ENCODE measurements at places on chromosomes 7 and 10.

DNA sequence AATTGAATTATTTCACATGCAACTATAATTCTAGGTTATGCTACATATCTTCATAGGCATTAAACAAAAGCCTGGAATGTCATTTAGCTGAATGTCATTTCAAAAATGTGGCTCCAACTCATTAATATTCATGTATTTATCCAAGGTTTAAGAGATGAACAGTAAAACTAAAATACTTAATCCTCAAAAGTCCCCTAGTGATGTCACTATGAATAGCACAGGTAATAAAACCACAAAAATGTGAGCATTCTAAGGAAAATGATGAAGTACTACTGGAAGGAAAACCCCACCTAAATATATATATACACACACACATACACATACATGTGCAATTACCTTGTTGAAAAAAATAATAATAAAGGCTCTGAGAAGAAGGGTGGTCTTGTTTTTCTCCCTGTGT is 154.4 kb upstream of the ASAH2 start:
- no peak for DNase-seq

DNA sequence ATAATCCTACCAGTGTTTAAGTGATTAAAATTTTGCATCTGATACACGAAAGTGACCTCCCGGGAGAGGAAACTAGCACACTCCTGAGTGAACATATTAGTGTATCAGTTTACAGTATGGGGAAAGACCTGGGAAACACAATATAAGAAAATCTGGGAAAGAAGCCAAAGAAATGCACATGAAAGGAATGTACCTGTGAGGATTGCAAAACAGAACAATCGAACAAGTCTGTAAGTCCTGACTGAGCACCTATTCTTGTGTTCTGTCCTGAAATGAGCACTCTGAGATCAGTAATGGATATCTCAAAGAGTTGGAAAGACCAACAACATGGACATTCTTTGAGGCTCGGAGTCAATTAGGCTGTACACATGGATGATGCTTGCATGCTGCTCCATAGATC is 554.7 kb downstream of the SORCS3 start:
- no peak for DNase-seq

- no peak for DNase-seq
These were observed 98.3 kb downstream of the TRRAP start for GRCh38 chr7:98976396-98977185.

GRCh38 chr7:45384499-45384898 is 189.7 kb upstream of the ADCY1 start:
- peak; percentile 43 for DNase-seq

DNA sequence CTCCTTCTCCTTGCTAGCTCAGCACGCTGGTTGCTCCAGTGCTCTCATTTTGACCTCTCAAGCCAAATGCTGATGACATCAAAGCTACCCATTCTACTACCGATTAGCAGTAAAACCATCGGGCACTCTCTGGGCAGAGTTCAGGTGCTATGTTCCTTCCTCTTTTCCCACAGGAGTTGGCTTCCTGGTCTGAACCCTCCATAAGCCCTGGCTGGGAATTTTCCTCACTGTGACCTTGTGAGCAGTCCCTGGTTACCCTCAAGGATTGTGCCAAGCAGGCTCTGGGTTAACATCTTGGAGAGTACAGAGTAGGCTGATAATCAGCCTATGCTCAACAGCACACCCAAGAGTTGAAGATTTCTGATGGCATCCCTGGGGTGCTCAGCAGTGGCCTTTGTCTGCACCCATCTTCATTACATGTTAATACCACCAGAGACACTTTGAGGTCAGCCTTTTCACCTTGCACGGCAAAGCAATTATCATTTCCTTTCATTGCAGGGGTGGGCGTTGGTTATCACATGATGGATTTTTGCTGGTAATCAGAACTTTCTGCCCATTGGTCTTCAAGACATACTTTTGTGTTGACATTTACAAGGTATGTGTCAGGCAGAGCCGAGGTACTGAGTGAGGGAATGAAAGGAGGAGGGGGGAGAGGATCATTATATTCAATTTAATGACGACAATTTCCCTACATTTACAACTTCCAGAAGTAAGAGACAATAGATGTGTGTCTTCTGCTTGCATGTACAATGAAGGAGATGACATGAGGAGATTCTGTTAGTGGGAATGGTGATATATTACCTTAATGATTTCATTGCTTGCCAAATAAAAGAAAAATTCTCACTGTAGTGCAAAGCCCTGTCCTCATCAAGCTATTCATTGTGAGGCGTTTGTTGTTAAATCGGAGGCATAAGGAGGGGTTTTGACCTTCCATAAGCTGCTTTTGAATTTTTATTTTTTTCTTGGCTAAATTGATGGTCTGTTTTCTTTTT is 452.0 kb downstream of the LRMDA start:
- DNase-seq, result no peak

DNA sequence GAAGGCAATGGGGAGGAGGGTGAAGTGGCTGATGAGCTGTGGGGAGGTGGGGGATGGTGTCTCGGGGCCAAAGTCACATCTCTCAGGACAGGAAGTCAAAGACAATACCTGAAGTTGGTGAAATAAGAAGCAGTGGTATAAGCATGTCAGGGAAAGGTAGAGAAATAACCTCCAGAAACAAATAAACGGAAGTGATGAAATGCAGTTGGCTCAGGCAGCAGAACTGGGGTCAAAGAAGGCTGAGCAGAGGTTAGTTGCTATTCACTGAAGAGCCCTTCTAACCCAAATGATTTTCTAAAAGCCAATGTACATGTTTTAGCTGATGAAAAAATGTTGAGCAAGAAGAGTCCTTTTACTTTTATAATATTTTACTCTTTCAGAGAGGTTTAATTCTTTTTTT is 78.6 kb upstream of the ADRB1 start:
- no peak for DNase-seq

DNA sequence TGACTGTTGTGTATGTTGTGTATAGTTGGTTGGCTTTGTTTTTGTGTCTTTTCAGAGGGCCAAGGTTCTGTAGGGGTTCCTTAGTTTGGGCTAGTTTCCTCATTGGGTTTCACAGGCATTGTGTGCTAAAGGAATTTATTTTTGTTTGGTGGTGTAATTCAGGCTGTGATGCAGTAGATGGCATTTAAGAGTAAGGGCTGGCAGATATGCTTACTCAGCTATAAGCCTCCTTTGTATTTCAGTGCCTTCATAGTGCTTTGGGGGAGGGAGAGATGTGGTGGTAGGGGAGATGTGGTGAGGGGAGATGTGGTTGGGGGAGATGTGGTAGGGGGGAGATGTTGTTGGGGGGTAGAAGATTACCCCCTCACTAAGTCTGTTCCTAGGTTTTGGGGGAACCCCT is 91.7 kb downstream of the SLC25A40 start:
- peak; percentile 29 for DNase-seq

DNA sequence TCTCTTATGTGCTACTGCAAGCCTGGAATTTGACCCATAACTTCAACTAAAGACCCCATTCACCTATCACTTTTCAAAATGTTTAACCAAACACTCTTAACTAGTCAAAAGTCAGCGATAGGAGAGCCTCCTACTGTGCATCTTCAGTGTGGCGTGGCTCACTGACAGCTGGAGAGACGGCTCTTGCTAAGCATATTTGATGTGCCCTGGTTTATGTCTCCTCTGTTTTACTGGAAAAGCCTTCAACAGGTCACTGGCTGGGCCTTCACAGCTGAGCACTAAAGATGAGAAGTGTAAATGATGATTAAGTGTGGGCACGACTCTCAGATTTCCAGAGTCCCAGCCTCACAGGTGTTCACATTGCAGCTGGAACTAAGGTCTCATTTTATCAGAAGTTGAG is 472.1 kb downstream of the SEMA3D start:
- no peak for DNase-seq

DNA sequence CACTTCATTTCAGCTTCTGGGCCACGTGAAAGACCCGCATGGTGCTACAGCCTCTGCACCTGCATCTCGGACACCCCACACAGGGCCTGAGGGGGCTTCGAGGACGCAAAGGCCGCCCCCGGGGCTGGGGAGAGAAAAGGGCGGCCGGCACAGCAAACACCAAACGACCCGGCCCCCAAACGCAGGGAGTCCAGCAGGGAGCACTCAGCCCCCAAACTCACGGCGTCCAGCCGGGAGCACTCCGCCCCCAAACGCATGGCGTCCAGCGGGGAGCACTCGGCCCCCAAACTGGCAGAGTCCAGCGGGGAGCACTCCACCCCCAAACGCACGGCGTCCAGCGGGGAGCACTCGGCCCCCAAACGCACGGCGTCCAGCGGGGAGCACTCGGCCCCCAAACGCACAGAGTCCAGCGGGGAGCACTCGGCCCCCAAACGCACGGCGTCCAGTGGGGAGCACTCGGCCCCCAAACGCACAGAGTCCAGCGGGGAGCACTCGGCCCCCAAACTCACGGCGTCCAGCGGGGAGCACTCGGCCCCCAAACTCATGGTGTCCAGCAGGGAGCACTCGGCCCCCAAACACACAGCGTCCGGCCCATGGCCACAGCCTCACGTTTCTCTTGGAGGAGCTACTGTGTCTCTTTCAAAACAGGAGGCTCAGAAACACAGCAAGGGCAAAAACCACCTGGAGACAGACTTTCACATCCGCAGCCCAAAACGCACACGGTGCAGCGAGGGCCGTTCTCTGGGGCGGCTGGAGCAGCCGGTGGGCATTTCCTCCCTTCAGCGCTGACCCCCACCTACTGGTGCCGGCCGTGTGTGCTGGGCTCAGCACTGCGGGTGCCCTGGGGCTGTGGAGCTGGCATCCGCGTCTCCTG is 27.0 kb upstream of the UTF1 start:
- DNase-seq, result no peak

DNA sequence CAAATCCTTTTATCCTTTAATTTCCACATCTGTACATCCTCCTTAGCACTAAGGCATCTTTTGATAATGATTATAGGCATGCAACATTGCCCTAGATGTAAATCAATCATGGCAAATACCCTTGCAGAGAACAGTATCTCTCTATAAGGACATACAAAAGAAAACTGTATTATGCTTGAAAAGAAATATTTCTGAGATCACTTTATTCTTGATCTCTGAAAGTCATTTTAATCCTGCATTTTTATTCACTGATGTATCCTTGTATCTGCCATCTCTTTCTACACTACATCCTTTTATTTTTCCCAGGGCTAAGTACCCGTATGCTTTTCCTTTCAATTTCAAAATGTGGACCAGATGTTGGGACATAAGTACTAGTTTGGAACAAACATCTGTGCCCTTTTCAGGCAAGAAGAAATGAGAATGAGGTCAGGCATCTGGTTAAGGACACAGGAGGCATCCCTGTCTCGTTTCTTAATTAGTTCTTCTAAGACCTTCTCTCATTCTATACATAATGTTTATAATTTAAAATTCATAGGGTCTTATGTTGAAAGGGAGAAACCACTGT is 338.6 kb downstream of the CNTNAP2 start:
- no peak for DNase-seq

GRCh38 chr7:114741911-114742310 is 180.0 kb upstream of the MDFIC start:
- no peak for DNase-seq

DNA sequence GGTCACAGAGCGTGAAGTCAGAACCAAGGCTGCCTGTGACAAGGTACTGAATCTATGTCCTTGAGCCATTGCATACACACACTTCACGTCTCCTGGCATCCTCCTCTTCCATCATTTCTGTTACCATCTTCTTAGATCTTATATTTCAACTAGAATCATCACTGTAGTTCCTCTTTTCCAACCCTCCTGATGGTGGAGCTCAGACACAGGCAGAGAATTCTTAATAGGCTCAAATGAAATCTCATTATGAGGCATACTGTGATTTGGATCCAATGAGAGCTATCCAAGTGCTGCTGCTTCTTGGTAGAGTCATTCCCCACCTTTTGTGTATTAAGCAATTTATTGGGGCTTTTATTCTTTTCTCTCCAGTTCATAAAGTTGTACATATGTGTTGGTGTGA is 113.2 kb downstream of the CALCR start:
- DNase-seq, result no peak

DNA sequence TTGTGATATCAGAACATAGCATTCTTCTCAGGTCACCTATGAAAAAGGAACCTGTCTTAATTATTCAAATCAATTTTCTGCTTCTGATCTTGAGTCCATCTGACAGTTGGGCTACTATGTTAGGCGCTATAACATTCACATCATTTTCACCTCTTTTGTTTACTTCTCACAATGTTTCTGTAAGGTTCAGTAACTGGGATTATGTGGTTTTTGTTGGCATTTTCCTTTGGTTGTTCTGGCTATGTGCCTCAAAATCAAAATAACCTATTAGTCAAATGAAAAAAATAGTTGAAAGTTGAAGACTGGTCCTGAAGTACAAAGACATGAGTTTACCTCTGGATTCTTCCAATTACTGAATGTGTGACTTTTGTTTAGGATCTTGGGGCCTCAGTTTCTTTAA is 221.3 kb upstream of the SMIM30 start:
- DNase-seq, result no peak
